ENCODE measurements at places on chromosomes 7 and 10. TPM values are rescaled to one million over a fixed set of nuclear protein-coding genes. Genes with fewer than 3 reads are reported as not detected.

DNA sequence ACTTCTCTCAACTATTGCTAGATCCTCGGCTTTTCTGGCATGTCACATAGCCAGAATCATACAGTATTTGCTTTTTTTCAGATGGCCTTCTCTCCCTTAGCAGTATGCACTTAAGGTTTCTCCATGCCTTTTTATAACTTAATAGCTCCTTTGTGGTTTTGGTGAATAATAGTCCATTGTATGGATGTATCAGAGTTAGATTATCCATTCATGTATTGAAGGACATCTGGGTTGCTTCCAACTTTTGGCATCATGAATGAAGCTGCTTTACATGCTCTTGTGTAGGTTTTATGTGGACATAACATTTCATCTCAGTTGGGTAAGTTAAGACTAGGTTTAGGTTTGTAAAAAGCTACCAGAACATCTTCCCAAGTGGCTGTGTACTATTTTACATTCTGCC is 4.6 kb downstream of the ATP5F1C start:
- no peak for DNase-seq

DNA sequence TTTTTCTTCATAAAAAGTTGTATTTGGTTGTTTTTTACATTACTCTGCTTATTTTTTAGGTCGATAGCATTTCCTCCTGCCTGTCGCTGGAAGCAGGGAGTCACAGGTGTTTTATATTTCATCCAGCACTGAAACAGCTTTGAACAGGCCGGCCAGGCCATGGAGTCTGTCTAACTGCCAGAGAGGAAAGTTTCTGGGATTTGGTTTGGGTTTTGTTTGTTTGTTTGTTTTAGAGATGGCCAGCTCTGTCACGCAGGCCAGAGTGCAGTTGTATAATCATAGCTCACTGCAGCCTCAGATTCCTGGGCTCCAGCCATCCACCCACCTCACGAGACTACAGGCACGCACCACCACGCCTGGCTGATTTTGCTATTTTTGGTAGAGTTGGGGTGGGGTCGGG is 23.4 kb downstream of the PROSER2 start:
- no peak for DNase-seq

HOXA7 gene
- not detected for total RNA-seq

DNA sequence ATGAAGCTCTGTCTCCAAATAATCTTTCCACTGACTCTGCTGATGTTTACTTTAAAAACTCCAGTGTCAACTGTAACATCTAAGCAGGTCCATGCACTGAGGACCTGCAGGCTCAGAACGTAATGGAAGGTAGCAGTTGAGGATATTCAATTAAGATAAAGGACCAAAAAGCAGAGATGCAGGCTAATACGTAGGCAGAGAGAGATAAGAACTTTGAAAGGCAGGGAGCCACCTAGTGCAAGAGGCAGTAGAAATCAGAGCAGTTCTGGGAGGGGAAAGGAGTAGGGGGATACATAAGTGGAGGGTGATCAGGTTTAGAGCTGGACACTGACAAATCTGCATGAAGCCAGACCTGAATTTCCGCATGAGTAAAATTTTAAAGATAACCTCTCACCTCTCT is 114.5 kb upstream of the POM121L12 start:
- DNase-seq = no peak

- DNase-seq = no peak
Observed at GRCh38 chr7:158400601-158401225, 186.9 kb downstream of the PTPRN2 start.

All from naive thymus-derived CD8-positive, alpha-beta T cell (primary cell).